ENCODE measurements at places on chromosomes 12 and 14. TPM values are rescaled to one million over a fixed set of nuclear protein-coding genes. Genes with fewer than 3 reads are reported as not detected.

Gene USP44
- not detected for total RNA-seq

Gene APEX1
- total RNA-seq, result 139 TPM

DNA sequence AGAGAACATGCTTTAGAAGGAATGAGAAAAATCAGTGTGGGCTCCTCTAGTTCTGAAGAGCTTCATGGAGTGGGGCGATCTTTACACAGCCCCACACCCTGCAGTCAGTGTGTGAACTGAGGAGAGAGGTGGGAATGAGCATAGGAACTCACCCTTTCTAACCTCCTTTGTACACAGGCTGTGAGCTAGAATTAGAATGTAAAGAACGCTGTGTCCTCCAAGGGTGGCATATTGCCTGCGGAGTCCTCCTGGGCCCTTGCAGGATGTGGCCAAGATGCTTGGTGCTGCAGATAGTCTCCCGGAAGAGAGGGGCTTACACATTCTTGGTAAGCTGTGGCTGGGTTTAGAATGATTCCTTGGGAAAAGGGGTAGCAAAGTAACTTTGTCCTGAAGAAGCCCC is 43.9 kb downstream of the NINJ2 start:
- no peak for DNase-seq

- DNase-seq, result peak; percentile 14
Measured at GRCh38 chr12:116818341-116818856, 62.8 kb downstream of the HRK start.

DNA sequence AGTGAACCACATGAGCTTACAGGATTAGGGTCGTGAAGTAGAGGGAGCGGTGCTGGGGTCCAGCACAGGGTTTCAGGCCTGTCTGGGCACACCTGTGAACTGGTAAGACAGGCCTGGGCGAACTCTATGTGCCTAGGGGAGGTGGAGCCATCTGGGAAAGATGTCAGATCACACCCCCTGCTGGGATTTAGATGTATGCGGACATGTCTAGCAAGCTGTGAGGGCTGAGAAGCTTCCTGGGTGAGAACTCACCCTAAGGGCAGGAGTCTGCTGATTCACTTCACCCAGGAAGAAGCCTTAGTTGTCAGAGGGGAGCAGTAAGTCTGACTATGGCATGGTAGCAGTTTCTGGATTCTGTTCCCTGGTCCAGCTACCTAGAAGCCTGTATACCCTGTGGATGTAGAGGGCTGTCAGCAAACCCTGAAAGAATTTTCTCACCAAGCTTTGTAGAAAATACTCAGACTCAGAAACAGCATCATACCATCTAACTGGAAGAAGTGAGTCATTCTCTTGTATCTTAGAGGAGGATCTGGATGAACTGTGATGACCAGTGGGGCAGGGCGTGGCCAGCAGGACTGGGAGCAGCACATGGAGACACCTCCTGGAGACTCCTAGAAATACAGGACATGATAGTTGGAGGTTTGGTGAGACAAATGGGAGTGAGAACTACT is 11.2 kb upstream of the PYGL start:
- DNase-seq, result peak; percentile 95
